T-helper 2 cell (primary cell): ENCODE measurements at places on chromosomes 7 and 10.
A peak's percentile ranks its signal among the peaks of the same experiment; 100 is the strongest.

DNA sequence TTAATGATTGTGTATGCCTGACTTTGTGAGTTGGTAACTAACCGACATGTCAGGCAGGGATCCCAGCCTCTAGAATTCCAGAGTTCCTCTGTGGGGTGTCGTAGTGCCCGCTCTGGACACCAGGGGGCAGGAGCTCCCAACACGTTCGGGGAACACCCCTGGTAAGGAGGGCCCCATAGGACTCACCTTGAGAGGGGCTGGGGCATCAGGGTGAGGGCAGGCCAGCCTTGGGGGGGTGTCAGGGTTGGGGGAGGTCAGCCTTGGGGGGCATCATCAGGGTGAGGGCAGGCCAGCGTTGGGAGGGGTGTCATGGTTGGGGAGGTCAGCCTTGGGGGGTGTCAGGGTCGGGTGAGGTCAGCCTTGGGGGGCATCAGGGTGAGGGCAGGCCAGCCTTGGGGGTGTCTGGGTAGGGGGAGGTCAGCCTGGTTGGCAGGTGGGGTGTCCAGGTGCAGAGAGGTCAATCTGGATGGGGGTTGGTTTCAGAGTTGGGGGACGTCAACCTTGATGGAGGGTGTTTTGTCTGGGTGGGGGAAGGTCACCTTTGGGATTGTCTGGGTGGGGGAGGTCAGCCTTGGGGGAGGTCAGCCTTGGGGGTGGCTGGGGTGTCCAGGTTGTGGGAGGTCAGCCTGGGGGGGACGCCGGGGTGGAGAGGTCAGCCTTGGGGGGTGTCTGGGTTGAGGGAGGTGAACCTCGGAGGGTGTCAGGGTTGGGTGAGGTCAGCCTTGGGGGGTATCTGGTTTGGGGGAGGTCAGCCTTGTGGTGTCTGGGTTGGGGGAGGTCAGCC is 45.6 kb upstream of the SUN1 start:
- DNase-seq, result peak; percentile 50

DNA sequence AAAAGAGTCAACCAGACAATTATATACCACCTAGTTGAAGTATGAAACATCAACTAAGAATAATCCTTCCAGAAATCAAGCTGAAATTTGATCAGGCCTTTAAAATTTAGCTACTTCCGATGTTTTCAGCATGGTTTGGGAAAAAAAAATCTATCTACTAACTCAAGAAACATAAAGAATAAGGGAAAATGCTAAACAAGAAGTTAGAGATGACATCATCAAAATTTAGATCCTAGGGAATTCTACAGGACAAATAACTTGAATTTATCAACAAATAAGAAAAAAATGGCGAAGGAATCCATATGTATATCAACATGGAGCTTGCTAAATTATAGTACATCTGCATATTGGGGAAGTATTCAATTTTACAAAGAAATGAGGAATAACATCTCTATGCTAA is 36.3 kb downstream of the HYAL4 start:
- no peak for DNase-seq

DNA sequence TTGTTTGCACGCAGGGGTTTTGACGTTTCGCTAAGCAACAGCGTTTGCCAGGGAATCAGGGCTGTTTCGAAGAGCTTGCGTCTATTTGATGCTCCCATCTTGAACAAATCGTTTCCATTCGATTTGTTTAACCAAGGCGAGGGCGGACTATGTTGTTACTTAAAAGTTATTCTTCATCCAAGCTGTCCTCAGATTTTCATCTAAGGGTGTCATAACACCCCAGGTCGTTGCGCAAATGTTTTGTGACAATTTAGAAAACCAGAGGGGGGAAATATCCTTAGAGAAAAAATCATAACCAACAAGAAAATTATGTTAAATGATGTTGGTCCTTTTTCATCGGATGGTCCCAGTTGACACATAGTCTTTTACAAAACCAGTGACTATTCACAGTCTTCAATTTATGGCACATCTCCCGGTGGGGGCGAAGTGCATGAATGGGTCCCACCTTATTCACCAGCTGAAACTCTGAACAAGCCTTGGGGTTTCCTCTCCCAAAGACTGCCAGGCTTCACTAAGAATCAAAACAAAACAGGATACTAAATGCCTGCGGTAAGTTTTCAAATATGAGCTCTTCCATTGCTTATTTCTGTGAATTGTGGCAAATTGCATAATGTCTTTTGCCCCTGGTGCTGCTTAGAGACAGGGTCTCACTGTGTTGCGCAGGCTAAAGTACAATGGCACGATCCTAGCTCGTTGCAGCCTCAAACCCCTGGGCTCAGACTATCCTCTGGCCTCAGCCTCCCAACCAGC is 109.9 kb downstream of the REEP3 start:
- DNase-seq, result peak; percentile 57

- no peak for DNase-seq
Observed at GRCh38 chr7:159064816-159065510, 79.7 kb downstream of the VIPR2 start.

- DNase-seq, result no peak
Observed at GRCh38 chr7:130930681-130931080, 196.7 kb upstream of the KLF14 start.

GRCh38 chr7:48458701-48459524 is 287.7 kb downstream of the ABCA13 start:
- no peak for DNase-seq

DNA sequence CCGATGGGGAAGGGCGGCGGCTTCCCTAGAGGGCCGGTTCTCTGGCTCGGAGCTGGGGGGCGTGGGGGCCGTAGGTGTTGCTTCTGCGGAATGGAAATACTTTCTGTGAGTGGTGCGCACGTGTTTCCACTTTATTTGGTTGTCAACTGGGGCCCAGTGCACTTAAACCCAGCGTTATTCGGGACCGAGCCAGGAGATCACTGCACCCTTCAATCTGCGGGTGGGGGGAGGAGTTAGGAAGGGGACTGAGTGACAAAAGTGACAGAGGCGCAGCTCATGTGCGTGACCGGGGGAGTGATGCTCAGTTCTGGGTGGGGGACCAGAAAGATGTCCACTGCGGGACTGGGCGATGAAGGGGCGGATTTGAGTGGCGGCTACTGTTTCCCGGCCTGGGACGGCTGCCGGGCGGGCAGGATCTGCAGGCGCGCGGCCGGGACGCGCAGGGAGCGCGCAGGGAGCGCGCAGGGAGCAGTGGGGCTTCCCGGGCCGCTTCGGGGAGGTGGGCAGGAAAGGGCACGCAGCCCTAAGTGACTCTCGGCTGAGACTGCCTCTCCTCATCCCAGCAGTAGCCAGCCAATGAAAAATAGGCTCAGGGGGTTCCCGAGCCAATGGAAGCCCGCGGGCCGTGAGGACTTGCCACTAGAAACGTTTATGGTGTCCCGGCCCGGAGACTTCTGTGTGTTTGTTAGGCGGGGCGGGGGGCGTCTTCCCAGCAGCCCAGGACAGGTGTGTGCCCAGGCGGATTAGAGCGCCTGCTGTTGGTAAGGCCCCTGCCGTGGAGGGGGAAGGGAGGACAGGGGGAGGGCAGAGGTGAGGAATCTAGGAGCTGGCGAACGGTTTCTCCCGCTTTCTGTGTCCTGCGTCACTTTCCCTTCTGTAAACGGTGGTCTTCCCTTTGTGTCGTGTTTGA is 54.3 kb upstream of the KDM7A start:
- DNase-seq, result peak; percentile 20

- DNase-seq, result no peak
Observed at GRCh38 chr10:52216852-52217251, 97.2 kb upstream of the DKK1 start.
